ENCODE measurements at places on chromosomes 1 and 21.

DNA sequence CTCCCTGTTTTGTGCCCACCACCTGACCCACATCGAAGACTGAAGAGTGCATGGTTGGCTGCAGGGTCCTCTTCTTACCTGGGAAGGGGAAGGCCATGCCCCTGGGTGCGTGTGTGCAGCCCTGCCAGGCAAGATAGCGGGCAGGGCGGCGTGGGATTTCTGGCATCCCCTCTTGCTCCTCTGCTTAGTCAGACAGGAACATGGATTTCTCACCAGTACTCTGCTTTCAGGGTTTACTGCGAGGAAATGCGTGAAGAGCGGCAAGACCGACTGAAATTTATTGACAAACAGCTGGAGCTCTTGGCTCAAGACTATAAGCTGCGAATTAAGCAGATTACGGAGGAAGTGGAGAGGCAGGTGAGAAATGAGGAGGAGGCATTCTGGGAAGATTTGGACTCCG, 15.5 kb upstream of the MIIP start:
- DNase-seq, result no peak

DNA sequence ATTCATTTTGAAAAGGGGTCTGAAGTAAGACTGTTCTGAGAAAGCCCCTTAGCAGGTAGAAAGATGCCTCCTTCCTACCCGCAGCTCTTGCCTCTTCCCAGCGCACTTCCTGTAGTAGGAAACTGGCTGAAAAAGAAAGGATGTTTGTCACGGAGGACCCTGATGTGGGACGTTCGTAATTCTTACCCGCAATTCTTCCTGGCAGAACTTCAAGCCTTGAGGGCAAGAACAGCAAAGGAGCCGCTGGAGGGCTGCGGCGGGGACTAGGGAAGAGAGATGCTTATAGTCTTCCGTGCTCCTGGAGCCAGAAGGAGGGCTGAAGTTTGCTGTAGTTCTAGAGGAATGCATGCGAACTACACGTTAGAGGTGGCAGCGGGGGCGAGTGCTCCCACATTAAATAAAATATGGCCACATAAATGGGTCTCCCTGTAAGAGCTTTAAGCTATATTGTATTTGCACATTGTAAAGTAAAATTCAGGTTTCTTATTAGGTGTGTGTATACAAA, 6.3 kb downstream of the C1orf53 start:
- DNase-seq, result no peak

GRCh38 chr1:92126088-92126487, 45.9 kb downstream of the BTBD8 start:
- no peak for DNase-seq

- DNase-seq, result no peak
Observed at GRCh38 chr1:91948501-91949355, 473 bp upstream of the BRDT start.

DNA sequence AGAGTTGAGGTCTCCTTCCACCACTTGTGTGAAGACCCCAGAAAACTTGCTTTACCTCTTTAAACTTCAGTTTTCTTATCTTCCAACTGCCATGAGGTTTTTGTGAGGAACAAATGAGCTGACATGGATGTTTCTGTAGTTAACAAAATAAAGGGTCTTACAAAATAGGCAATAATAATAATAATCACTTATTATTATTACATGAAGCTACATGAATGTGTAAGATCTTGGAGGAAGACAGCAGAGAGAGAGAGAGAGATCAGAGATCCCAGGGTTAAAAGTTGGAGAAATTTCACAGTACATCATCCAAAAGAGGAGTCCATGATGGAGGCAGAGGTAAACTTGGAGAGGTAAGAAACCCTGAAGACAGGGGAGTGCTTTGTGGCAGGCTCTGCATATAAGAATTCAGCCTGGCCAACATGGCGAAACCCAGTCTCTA, 10.7 kb downstream of the RCC1 start:
- DNase-seq, result no peak

DNA sequence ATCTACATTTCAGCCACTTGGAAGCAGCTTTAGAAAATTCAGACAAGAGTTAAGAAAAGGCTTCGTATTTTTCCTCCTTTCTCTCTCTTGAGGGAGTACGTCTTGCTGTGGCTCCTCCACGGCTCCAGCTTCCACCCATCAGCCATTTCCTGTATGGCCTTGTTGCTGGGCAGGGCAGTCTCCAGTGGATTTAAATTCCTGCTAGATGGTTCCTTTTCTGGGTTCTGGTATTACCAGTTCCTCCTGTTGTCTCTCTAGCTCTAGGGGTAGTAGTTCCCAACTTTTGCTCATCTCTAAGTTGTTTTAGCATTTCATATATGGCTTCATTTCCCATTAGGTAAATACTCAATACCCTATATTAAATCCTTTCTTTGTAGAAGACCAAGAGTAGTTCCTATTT, 1098.3 kb downstream of the ADGRL2 start:
- DNase-seq, result no peak

DNA sequence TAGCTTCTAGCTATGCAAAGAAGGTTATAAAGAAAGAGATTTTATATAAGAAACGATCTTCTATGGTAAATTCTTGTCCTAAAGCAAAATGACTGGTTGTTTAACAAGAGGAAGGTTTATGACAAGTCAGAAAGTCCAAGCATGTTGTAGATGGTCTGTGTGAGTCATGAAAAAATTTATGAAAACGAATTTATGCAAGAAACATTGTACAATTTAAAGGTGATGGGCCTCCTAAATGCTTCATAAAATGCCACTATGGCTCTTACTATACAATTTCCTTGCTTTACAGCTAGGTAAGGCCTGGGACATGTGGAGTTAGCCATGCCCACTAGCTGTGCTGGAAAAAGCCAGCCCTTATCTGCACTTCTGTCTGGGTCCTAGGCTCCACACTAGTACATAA, 125.4 kb downstream of the PTGER3 start:
- DNase-seq, result no peak

GRCh38 chr1:153532181-153532580, 3.6 kb downstream of the S100A6 start:
- DNase-seq, result no peak
